ENCODE measurements at places on chromosomes 16 and 17. TPM values are rescaled to one million over a fixed set of nuclear protein-coding genes. Genes with fewer than 3 reads are reported as not detected.

Gene KRTAP9-3
- not detected for total RNA-seq

Gene HSD17B2
- not detected for total RNA-seq

Gene VASN
- total RNA-seq = 7.5 TPM

Gene MT1G
- total RNA-seq = not detected

Gene CLEC10A
- not detected for total RNA-seq

Gene IGF2BP1
- 85.4 TPM for total RNA-seq

Gene PRMT7
- 29.9 TPM for total RNA-seq

Gene CHST5
- total RNA-seq = 0.04 TPM

Gene SMIM22
- total RNA-seq = not detected

Gene RAP1GAP2
- 15.6 TPM for total RNA-seq

Gene INCA1
- 1.3 TPM for total RNA-seq
